DMS79 (cell line): ENCODE measurements at places on chromosomes 5 and 9.

- DNase-seq = no peak
Measured at GRCh38 chr5:37662362-37662761, 177.5 kb downstream of the GDNF start.

DNA sequence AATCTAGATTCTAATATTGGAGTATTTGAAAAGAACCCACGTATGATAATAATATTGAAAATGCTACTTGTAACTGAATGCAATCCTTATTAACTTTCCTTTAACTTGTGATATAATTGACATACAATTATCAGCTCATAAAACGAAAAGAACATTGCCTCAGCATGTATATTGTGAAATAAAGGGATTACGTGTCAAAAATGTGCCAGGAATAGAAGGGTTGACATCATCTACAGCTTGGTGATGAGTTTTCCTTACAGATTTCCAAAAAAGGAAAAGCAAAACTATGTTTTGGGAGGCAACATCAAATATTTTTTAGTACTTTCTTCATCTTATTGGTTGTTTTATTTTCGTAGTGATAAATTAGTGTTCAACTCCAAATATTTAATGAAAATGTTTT, 266.0 kb upstream of the PTGER4 start:
- DNase-seq = no peak

- no peak for DNase-seq
Measured at GRCh38 chr9:123447934-123448646, 92.1 kb downstream of the CRB2 start.

- DNase-seq = no peak
Measured at GRCh38 chr9:33249087-33249658, 9.2 kb downstream of the SPINK4 start.

DNA sequence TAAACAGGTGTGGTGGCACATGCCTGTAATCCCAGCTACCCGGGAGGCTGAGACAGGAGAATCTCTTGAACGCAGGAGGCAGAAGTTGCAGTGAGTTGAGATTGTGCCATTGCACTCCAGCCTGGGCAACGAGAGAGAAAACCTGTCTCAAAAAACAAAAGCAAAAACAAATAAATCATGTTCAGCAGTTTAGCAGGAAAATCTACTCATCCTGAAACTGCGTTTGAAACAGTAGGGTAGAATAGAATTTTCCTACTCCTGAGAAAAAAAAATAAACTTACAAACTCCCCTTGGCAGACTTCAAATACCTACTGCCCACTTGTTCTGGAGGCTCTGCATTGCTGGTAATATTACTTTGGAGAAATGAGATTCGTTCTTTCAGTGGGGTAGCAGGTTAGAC, 367.7 kb downstream of the GADD45G start:
- DNase-seq = no peak
